Activated CD4-positive, alpha-beta T cell treated with anti-CD3 and anti-CD28 coated beads, Interleukin-2, amount 10 ng/mL, durations not matched to agents 24 days and 14 days (primary cell): ENCODE measurements at places on chromosomes 5 and 9. TPM values are rescaled to one million over a fixed set of nuclear protein-coding genes. Genes with fewer than 3 reads are reported as not detected.

FOXD4L5 gene
- 0.17 TPM in 1 of 2 replicates, not detected in the other for total RNA-seq

SPATA31A3 gene
- not detected in 2 replicates for total RNA-seq

MARCHF3 gene
- 2.3 and 4.2 TPM in 2 replicates for total RNA-seq

DNA sequence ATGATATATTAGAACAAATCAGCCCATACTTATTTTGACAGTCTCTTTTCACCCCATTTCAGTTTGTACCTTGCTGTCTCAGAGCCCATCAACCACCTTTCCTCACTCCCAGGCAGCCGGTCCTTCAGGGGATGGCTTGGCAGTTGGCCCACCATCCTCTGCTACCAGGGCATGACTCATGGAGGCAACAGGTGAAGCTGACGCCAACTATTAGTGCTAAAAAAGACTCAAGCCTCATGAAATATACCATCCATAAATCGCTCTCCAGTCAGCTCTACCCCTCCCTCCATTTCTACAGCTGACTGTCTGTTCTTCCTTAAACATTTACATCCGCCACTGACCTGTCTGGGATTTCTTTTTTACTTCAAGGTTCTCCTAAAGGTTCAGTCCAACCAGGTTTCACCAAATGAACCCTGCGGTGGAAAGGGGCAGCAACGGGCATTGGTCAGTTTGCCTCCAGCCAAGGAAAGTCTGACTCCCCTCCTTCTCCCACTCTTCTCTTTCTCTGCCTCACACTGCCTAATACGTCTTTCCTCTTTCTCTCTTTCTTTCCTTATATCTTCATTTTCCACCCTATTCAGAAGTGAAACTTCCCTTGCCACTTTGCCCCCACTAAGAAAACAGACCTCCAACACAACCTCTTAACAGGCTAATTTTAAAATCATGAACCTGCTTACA, 439.1 kb downstream of the RAB3C start:
- DNase-seq: no peak

DNA sequence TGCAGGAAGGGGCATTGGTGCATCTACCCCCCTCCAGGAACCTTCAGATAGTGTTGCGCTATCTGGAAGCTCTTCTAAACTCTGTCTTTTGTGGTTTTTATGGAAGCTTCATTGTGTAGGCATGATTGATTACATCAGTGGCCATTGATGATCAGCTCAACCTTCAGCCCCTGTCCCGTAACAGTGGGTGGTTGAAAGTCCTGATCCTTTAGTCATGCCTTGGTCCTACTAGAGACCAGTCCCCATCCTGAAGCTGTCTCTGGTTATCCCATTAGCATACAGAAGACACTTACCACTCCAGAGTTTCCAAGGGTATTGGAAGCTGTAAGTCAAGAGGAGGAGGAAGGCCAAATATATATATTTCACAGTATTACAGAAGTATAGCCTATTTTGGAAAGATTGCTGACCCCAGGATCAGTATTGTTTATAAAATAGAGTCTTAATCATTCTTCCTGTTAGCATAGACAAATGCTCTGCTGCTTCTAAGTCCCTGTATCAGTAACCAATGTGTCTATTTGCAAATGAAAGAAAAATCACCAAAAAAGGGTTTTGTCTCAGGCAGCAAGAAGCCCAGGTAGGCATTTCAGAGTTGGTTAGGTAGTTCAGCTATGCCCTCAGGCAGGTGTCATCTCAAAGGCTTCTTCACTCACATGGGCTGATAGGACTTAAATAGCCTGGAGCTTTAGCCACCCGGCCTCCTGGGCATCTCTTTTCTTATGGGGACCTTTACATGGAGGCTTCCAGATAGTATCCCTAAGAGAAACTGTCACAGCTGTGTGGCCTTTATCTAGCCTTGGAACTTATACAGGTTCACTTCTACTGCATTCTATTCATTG, 41.6 kb downstream of the SPIN1 start:
- no peak for DNase-seq

DNA sequence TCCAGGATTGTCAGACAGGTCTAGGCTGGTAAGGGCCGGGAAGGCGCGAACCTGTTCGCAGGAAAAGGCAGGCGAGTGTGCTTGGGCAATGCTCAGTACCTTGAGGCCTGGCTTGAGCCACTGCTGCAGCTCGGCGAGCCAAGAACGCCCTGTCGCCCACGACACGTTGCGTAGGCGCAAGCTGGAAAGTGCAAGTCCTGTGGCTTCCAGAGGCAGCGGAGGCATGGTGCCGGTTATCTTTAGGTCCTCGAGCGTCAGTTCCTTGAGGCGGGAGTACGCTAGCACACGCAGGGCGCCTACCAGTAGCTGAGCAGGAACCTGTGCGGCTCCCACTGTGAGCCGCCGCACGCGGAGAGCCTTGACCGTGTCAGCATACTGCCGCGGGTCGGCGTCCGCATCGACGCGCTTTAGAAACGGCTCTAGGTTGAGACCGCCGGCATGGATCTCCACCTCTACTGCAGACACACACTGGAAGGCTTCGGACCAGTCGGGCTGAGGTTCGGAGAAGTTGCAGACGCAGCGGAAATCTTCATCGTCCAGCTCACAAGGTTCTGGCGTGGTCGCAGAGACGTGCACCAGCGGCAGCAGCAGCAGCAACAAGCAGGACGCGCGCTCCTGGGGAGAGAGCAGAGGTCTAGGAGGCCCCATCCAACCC, 482 bp downstream of the CD14 start:
- DNase-seq: peak; percentile 84

DNA sequence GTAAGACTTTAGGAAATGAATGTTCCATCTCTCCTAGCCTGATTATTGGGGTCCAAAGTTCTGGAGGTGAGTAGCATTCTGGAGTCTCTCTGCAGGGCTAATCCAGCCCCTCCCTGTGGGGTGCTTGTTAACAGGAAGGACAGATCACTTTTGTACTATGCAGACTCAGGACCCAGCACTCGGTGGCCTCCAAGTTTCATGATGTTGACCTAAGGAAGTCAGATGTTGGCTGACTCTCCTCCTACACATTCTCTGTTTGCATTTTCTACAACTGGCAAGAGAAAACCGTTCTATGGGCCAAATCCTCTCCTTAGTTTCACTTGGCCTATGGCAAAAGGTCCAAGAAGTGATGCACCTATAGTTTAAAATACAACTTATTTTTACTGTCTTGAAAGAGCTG, 5.5 kb upstream of the PDE8B start:
- DNase-seq: no peak

DNA sequence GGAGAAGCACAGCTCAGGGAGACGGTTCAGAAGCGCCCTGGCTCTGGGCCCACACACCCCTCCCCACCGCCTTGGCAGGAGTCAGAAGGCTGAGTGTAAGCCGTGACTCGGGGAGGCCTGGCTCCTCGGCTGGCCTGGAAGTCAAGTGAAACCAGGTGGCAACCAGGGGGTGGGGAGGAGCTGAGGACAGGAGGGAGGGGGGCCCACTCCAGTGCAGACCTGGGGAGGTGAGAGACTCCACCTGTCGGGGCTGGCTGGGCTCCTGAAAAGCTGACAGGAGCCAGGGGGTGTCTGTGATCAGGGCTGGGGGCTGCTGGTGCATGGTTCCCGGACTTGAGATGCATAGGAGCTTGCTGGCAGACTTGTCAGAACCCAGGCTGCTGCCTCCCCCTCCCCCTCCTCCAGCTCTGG, 150.2 kb upstream of the PHYKPL start:
- no peak for DNase-seq

GRCh38 chr5:135437422-135437795, 9.7 kb downstream of the DCANP1 start:
- DNase-seq: no peak

DNA sequence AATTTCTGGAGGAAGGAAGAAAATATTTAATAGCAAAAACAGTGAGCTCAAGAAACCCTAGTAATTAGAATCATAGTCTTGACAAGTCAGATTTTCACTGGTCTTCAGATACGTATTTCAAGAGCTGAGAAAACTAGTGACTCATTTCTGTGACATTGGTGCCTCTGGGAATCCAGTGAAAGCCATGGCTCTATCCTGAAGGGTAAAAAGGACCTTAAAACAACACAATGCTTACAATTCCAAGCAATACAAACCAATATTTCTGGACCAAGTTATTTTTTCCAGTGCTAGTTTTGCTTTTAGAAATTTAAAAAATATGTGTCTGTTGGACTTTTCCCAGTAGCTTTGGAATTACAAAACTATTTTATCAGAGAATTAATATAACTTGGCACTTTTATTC, 140.3 kb downstream of the LPAR1 start:
- no peak for DNase-seq

GRCh38 chr9:37163299-37163698, 42.9 kb downstream of the ZCCHC7 start:
- DNase-seq: no peak
